ENCODE measurements at places on chromosomes 5 and 9.

GRCh38 chr5:35857606-35858205 is 1.0 kb downstream of the IL7R start:
- H3K27me3 ChIP-seq = no peaks in the 10 kb centered on the region
- peaks cover 99% of the 10 kb centered on the region for H3K36me3 ChIP-seq
- peaks cover 30% of the 10 kb centered on the region for H3K4me1 ChIP-seq
- peak overlapping the region; percentile 87 for H3K4me3 ChIP-seq
- peak overlapping the region; percentile 78 for H3K27ac ChIP-seq

GRCh38 chr9:297104-297972 is 82.7 kb downstream of the DOCK8 start:
- H3K27me3 ChIP-seq = no peaks in the 10 kb centered on the region
- H3K36me3 ChIP-seq = peaks cover 95% of the 10 kb centered on the region
- H3K27ac ChIP-seq = peak overlapping the region; percentile 51
- peak overlapping the region; percentile 17 for H3K4me3 ChIP-seq

DNA sequence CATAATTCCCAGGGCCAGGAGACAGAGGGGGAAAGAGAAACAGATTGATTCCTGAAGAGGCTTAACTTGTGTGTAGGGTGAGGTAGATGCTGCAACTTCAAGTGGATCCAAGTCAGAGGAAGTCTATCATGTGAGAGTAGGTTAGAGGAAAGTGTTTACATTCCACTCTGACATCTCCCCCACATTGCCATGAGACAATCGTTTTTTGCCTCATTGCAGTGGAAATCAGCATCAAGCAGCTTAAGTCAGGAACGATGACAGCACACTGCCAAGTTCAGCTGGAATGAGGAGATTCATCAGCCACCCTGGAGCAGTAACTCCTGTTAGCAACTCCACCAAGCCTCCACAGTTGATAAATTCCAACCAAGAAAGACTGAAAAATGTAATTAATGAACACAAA is 689.7 kb upstream of the MEF2C start:
- H3K4me3 ChIP-seq = no peak overlapping the region
- no peaks in the 10 kb centered on the region for H3K36me3 ChIP-seq
- no peaks in the 10 kb centered on the region for H3K27me3 ChIP-seq
- no peak for ATAC-seq

- H3K4me3 ChIP-seq = peak within 1 kb of the TSS; percentile 77
- H3K27me3 ChIP-seq = peaks cover 4% of the 10 kb centered on the region
- peaks cover 5% of the 10 kb centered on the region for H3K4me1 ChIP-seq
- H3K36me3 ChIP-seq = peaks cover 11% of the 10 kb centered on the region
These were observed at the start of gene FGF18 for GRCh38 chr5:171418982-171419687. FGF18 (plus strand) TSS chr5:171419647; CDS start chr5:171420200, 553 bp downstream.

DNA sequence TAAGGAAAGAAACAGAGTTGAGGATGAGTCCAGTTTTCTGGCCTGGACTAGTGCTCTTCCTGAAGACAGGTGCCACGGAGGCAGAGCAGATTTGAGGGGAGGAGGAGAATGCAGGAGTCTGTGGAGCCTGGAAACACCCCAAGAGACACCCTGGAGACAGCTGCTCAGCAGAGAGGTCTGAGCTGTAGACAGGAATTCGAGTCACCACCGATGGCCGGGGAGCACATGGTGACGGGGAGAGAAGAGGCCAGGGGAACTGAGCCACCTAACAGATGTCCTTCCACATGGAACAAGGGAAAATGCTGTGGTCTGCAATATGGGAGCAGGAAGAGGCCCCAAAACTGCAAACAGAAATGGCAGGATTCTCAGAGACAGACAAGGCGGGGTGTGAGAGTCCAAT is 22.9 kb downstream of the CPLX2 start:
- H3K4me3 ChIP-seq = no peak overlapping the region
- H3K36me3 ChIP-seq = peaks cover 6% of the 10 kb centered on the region
- H3K27ac ChIP-seq = peak overlapping the region; percentile 36
- no peak for ATAC-seq

- no peak overlapping the region for H3K4me3 ChIP-seq
- H3K27ac ChIP-seq = no peak overlapping the region
- H3K4me1 ChIP-seq = no peaks in the 10 kb centered on the region
- H3K27me3 ChIP-seq = no peaks in the 10 kb centered on the region
- no peaks in the 10 kb centered on the region for H3K36me3 ChIP-seq
These were observed 151.8 kb upstream of the GPR151 start for GRCh38 chr5:146667633-146668272.

DNA sequence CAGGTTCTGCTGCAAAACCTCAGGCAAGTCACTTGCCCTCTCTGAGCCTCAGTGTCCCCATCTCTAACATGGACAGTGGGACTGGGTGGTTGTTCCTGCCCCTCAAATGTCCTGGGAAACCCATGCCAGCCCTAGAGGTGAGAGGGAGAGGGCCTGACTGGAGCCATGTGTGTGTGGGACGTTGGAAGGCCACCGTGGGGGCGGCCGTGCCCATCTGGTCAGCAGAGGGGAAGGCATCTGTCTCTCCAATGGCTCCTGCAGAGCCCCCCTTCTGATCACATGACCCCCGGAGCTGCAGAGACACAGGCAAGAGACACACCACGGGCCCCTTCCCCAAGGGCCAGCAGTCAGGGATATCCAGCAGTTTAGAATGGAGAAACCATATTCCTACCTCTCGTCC is 1.7 kb downstream of the DNM1 start:
- no peak for ATAC-seq
- peaks cover 4% of the 10 kb centered on the region for H3K27me3 ChIP-seq
- peak overlapping the region; percentile 56 for H3K4me3 ChIP-seq
- peaks cover 15% of the 10 kb centered on the region for H3K4me1 ChIP-seq
- no peak overlapping the region for H3K27ac ChIP-seq
- H3K36me3 ChIP-seq = no peaks in the 10 kb centered on the region

GRCh38 chr5:119418606-119419100 is 33.6 kb upstream of the HSD17B4 start:
- ATAC-seq = no peak
- H3K4me3 ChIP-seq = no peak overlapping the region
- H3K4me1 ChIP-seq = peaks cover 4% of the 10 kb centered on the region
- H3K27ac ChIP-seq = no peak overlapping the region
- H3K27me3 ChIP-seq = no peaks in the 10 kb centered on the region
- H3K36me3 ChIP-seq = no peaks in the 10 kb centered on the region

GRCh38 chr5:162638849-162639248 is 571.3 kb downstream of the GABRG2 start:
- no peaks in the 10 kb centered on the region for H3K36me3 ChIP-seq
- no peaks in the 10 kb centered on the region for H3K27me3 ChIP-seq
- no peak for ATAC-seq
- no peaks in the 10 kb centered on the region for H3K4me1 ChIP-seq
- no peak overlapping the region for H3K27ac ChIP-seq
- no peak overlapping the region for H3K4me3 ChIP-seq

- no peak overlapping the region for H3K27ac ChIP-seq
- H3K4me1 ChIP-seq = peaks cover 5% of the 10 kb centered on the region
- H3K4me3 ChIP-seq = no peak overlapping the region
- H3K36me3 ChIP-seq = no peaks in the 10 kb centered on the region
These were observed 91.0 kb upstream of the ANKH start for GRCh38 chr5:14962604-14963003.

DNA sequence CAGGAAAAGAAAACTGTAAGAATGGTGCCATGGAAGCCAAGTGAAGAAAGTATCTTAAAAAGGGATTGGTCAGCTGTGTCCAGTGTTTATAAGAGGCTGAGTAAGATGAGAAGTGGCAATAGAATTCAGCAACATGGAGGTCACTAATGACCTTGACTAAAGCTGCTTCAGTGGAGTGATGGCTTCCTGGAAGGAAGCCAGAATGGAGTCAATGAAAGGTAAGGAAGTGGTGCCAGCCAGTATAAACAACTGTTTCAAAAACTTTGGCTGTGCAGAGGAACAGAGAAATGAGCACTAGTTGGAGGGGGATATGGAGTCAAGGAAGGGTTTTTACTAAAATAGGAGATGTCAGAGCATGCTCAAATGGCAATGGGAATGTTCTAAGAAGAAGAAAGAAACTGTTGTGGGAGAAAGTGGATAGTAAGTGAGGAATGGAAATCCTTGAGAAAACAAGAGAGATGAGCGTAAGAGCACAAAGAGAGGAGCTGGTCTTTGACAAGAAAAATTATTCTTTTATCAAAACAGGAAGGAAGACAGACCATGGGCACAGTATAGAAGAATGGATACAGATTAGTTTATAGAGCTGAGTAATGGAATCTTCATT is 11.1 kb upstream of the NRG2 start:
- H3K36me3 ChIP-seq = no peaks in the 10 kb centered on the region
- H3K27ac ChIP-seq = no peak overlapping the region
- H3K4me1 ChIP-seq = no peaks in the 10 kb centered on the region
- no peak overlapping the region for H3K4me3 ChIP-seq

- H3K27me3 ChIP-seq = peaks cover 35% of the 10 kb centered on the region
- H3K27ac ChIP-seq = no peak overlapping the region
- H3K36me3 ChIP-seq = no peaks in the 10 kb centered on the region
- H3K4me1 ChIP-seq = no peaks in the 10 kb centered on the region
- ATAC-seq = no peak
These were observed 230.8 kb downstream of the AGTPBP1 start for GRCh38 chr9:85510830-85511504.

- no peaks in the 10 kb centered on the region for H3K36me3 ChIP-seq
- no peak overlapping the region for H3K4me3 ChIP-seq
- no peaks in the 10 kb centered on the region for H3K4me1 ChIP-seq
- ATAC-seq = no peak
These were observed 39.2 kb downstream of the GLIS3 start for GRCh38 chr9:4260661-4261060.

DNA sequence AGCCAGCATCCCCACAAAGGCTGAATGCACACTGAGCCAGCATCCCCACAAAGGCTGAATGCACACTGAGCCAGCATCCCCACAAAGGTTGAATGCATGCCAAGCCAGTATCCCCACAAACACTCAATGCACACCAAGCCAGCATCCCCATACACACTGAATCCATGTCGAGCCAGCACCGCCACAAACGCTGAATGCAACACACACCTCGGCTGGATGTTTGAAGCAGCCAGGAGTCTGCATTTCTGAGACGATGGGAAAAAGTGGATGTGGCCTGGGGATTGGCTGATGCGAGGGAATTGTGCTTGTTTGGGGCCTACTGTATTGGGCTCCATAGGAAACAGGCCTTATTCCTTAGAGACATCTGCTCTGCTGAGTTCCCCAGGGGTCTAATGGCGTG is 30.9 kb upstream of the CEP72 start:
- H3K4me1 ChIP-seq = no peaks in the 10 kb centered on the region
- no peak overlapping the region for H3K4me3 ChIP-seq
- no peak overlapping the region for H3K27ac ChIP-seq
- H3K27me3 ChIP-seq = peaks cover 41% of the 10 kb centered on the region
- no peak for ATAC-seq

- peak overlapping the region; percentile 81 for H3K4me3 ChIP-seq
- no peaks in the 10 kb centered on the region for H3K27me3 ChIP-seq
- H3K27ac ChIP-seq = peak overlapping the region; percentile 84
- H3K4me1 ChIP-seq = peaks cover 13% of the 10 kb centered on the region
These were observed 1.8 kb downstream of the LPCAT1 start for GRCh38 chr5:1521671-1522600.

DNA sequence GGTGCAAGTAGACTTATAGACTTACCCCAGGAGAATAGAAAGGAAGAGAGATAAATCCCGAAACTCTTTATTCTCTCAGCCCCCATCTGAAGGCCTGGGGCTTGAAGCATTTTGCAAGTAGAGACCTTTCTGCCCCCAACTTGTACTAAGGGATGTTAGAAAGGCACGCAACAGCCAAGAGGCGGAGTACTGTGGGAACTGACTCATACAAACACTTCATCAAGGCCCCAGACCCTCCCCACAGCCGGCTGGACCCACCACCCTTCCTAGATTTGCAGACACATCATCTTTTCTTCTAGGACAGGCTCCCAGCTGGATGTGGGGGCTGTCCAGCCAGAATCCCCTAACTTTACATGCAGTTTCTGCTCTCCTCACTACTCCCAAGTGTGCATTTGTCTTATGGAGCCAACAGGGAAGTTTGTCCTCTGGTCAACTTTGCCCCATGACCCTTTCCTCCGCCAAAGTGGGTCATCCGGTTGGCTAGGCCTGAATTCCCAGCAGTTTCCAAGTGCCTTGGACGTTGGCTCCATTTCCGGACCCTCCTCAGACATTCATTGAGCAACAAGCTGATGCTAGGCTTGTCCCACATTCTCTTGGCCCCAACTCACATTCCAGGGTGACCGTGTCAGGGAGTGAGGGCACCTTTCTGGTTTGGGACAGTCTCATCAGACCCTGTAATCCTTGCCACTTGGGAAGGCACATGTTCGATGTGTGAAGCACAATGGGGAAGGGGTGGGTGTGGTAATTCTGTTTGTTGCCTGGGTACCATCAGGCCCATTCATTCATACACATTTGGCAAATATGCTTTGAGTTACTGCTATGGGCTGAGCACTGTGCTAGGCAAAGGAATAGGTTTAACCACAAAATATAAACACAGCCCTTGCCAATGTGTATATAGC is 64.6 kb downstream of the ABLIM3 start:
- no peaks in the 10 kb centered on the region for H3K4me1 ChIP-seq
- ATAC-seq = no peak
- H3K4me3 ChIP-seq = no peak overlapping the region
- H3K36me3 ChIP-seq = no peaks in the 10 kb centered on the region

- H3K4me3 ChIP-seq = peak overlapping the region; percentile 93
- H3K27me3 ChIP-seq = no peaks in the 10 kb centered on the region
- no peak overlapping the region for H3K27ac ChIP-seq
- peaks cover 8% of the 10 kb centered on the region for H3K4me1 ChIP-seq
These were observed 1.5 kb upstream of the DEPDC1B start for GRCh38 chr5:60701321-60701968.

- H3K36me3 ChIP-seq = no peaks in the 10 kb centered on the region
- H3K4me3 ChIP-seq = no peak overlapping the region
- ATAC-seq = no peak
These were observed 167.9 kb upstream of the PANK3 start for GRCh38 chr5:168746893-168747640.

- H3K27me3 ChIP-seq = no peaks in the 10 kb centered on the region
- ATAC-seq = no peak
- H3K4me1 ChIP-seq = no peaks in the 10 kb centered on the region
- H3K36me3 ChIP-seq = no peaks in the 10 kb centered on the region
These were observed 577.9 kb downstream of the ISL1 start for GRCh38 chr5:51961154-51961562.

DNA sequence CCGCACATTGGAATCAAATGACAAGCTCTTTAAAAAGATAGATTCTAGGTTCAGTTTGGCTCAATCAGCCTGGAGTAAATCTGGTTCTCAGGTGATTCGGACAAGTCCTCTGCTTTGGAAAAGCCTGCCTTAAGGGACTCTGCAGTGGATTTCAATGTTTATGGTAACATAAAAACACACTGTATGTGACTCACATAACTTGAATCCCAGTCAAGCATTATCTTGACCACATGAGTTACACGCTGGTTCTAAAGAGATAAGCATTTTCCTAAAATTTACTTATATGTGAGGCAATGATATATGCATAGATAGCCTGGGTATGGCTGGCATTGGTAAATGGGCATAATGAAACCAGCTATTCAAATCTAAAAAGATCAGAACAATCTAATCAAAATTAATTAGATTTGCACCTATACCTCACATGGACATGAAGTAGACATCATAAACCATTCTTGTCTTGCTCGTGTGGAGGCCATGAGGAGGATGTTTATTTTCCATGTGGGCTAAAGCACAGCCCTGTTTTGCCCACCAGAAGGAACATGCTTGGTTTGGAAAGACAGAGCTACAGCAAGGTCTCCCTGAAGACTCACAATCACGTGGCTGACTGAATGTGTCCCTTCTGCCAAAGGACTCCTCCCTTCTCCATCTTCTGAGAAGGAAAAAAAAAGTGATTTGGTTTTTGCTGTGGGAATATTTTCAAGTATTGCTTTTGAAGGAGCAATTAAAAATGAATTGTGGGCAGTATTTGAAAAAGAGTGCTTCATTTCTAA is 351.7 kb downstream of the DIRAS2 start:
- H3K36me3 ChIP-seq = no peaks in the 10 kb centered on the region
- no peak overlapping the region for H3K27ac ChIP-seq
- peaks cover 12% of the 10 kb centered on the region for H3K27me3 ChIP-seq
- no peak for ATAC-seq
- H3K4me3 ChIP-seq = no peak overlapping the region

Measured in activated T-helper 17 cell treated with anti-CD3 and anti-CD28 coated beads, Interleukin-2, amount 50 U/mL, for 72 hours (primary cell).